ENCODE measurements at places on chromosomes 1 and 21.
A peak's percentile ranks its signal among the peaks of the same experiment; 100 is the strongest.

GRCh38 chr1:92843429-92844352, 11.9 kb downstream of the RPL5 start:
- DNase-seq: no peak

GRCh38 chr21:43354026-43354420, 72.9 kb downstream of the SIK1 start:
- no peak for DNase-seq

GRCh38 chr1:200959411-200959921, 64.0 kb downstream of the KIF21B start:
- DNase-seq: no peak

- no peak for DNase-seq
These were observed 19.6 kb upstream of the ERO1B start for GRCh38 chr1:236301080-236301957.

DNA sequence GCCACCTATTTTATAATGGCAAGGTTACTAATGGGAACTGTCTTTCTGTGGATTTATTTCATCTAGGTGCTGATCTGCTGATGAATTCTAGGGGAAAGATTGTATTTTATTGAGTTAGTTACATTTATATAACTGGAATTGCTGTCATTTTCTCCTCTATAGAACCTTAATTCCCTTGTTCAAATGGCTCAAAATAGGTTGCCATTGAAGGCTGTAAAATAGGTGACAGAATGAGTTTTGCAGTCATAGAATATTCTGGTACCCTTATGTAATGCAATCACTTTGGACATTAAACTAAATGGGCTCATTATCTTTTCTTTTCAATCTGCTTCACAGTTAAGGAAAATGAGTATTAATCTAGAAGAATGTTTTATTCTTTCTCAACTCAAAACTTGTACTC, 131.0 kb downstream of the CTH start:
- DNase-seq: no peak

GRCh38 chr1:10070206-10070605, 37.4 kb downstream of the UBE4B start:
- DNase-seq: no peak

- DNase-seq: no peak
These were observed 86.8 kb upstream of the ARHGAP29 start for GRCh38 chr1:94324178-94324544.

DNA sequence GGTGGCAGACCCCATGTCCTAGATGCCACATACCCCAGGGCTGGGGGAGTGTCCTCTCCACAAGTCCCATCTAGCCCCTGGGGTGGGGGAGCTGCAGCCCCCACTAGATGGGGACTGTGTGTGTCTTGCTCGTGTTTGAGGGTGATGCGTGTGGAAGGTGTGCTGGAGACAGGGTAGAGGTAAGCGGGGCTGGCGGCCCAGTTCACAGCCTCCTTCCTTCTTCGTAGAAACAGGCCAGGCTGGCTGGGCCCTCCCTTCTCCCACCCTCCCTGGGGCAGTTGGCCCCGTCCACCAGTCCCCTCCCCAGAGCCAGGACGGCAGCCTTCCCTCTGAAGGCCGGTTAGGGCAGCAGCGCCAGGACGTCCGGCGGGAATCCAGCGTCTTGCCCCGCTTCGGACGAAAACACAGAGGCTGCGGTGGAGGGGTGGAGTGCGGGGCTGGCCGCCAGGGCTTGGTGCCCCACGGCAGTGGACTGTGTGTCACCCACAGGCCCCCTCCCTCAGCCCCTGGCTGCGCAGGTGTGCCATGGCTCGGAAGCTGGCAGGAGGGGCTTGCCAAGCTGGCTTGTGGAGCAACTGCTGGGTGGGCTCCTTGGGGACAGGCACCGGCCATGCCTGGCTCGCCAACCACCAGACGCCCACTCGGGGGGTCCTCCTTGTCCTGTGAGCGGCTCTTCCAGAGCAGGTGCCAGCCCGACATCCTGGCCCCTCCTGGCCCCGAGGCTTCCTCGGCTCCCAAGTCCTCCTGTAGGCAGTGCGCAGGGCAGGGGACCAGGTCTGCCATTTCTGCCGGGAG, 3.6 kb downstream of the PRDM16 start:
- DNase-seq: no peak

GRCh38 chr1:70509996-70510876, 99.2 kb downstream of the CTH start:
- peak; percentile 18 for DNase-seq

DNA sequence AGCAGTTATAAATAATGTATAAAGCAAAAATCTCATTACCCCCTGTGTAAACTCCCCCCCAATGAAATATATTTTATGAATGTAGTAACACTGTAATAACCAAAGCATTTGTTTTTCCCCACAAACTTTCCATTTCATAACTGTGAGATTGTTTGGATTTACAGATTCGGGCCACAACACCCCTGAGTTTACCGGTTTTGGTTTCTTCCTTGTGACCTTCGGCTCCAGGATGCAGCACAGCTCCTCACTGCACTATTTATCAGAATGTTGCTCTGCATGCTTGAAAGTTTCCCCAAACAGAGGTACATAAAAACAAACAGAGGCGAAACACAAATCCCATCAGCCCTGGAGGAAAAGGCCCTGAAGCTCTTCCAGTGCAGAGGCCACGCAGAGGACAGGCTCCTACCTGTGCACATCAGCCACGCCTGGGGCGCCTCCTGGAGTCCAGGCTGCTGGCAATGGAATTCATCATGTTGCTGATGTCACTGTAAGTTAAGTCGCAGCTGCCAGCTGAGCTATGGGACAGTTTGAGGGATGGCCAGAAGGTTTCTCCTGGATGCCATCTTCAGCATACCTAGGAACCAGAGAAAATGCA, 122.0 kb downstream of the LMO4 start:
- DNase-seq: no peak

GRCh38 chr1:94922761-94923331, 4.1 kb downstream of the CNN3 start:
- no peak for DNase-seq

DNA sequence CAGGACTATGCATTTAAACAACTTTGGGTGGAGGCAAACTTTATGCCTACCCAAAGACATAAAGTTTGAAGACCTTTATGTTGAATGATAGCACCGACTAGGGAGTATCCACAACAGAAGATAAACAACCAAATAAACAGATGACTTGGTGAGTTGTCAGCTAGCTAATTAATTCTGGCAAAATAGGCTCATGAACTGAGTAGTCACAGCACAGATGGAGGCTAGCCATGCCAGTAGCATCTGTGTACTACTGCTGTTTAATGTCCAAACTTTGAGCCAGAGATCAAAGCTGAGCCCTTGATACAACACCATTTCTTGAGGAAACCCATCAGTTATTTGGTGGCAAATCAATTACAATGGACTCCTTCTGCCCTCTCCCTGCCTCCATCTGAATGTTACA, 40.3 kb upstream of the CCDC190 start:
- no peak for DNase-seq

- no peak for DNase-seq
These were observed 5.7 kb downstream of the DDAH1 start for GRCh38 chr1:85459290-85459689.

- DNase-seq: no peak
These were observed 259.8 kb upstream of the CAMK1G start for GRCh38 chr1:209323743-209324142.

GRCh38 chr21:45234127-45234526, 53.6 kb downstream of the POFUT2 start:
- no peak for DNase-seq

- peak; percentile 36 for DNase-seq
These were observed 5.8 kb downstream of the PERM1 start for GRCh38 chr1:975896-976683.

DNA sequence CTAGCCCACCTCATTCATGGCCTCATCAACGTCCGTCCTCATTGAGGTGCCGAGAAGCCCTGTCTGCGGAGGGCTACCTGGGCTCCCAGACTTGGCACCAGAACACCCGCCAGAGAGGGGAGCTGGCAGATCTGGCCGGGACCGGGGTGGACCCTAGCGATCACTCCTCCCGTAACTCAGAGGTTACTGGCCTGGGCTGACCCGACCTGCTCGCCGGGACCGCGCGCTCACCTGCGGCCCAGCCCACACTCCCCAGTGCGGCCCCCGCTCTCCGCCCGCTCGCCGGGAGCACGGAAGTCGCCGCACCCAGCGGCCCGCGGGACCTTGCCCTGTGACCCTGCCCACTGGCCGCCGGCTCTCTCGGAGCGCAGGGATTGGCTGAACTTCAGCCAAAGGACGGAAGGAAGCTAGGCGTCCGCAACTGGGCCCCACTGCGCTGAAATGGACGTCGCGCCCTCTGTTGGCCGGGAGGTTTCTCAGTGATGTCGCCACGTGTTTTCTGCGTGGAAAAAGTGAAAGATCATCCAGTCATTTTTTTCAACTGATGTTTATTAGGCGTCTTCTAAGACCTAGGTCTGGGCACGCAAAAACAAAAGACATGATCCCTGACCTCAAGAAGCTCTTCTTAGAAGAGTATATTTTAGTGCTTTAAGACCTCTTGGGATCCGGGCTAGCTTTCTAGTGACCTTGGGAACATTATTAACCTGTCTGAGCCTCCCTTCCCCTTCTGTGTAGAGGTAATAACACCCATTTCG, at the start of gene SMIM12:
Gene SMIM12, minus strand, starts transcription at position 304 of the 755 bp plus-strand sequence. CDS start 3,772 bp downstream, outside the sequence.
- peak; percentile 85 for DNase-seq

GRCh38 chr1:98761219-98761865, 99.8 kb downstream of the SNX7 start:
- DNase-seq: no peak

DNA sequence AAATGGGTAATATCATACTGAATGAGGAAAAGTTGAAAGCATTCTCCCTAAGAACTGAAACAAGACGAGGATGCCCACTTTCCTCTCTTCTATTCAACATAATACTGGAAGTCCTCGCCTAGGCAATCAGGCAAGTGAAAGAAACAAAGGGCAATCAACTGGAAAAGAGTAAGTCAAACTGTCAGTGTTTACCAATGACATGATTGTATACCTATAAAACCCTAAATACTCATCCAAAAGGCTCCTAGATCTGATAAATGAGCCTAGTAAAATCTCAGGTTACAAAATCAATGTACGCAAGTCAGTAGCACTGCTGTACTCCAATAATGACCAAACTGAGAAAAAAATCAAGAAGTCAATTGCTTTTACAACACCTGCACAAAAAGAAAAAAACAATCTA, 575.8 kb upstream of the PRMT6 start:
- DNase-seq: no peak

DNA sequence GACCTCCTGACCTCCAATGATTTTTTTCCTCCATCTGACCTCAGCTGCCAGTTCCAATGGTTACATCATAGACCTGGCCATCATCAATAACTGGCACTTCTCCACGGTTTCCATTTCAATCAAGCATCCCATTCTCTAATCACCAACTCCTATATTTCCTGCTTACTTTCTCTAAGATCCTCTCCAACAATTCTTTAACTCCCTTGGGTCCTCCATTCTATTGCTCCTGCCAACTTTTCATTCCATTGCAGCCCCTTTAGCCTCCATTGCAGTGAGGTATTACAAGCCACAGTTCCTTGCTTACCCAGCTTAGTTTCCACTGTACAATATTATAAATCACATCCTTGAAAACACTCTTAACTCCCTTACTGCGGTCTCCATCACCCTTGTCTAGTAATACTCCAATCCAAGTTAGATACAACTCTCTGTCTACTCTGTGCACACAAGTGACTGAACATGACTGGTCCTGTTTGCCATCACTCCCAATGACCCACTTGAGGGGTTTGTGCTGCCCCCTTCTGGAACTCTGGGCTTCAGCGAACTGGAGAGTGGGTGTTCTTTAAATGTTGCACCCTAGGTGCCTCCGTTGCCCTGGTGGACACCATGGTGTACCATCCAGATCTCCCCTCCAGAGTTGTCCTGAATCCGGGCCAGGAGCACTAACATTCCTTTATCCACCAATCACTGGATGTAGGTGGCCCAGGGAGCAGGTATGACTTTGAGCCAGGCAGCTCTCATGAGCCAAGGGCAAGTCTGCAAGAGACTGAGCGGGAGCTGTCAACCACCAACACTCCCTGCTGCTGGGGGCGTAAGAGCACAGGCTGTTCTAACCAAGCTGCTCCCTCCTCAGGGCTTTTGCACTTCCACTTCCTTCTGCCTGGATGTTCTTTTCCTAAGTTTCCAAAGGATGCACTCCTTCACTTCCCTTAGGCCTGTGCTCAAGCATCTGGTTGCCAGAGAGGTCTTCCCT, 3.7 kb upstream of the FNDC7 start:
- no peak for DNase-seq

GRCh38 chr21:42840411-42841155, 38.8 kb downstream of the WDR4 start:
- DNase-seq: no peak

DNA sequence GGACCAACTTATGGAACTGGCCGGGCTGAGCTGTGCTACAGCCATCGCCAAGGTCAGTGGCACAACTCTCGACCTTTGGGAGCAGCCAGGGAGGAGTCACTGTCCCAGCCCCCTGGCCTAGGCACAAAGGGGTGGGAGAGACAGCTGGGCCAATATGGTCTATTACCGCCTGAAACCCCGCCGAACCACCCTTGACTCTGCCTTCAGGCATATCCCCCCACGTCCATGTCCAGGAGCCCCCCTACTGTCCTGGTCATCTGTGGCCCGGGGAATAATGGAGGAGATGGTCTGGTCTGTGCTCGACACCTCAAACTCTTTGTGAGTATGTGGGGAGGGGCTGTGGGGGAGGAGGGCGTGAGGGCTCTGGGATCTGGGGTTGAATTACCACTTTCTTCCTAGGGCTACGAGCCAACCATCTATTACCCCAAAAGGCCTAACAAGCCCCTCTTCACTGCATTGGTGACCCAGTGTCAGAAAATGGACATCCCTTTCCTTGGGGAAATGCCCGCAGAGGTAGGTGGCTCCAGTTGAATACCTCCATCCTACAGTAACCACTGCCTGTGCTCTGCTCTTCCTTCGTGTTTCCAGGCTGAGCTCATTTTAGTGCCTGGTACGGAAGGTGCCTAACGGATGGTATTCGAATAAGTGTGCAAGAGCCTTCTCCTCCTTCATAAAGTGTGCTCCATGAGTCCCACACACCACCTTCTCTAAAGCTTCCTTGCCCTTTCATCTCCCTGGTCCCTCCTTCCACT, 758 bp downstream of the NAXE start:
- DNase-seq: no peak

- no peak for DNase-seq
These were observed 151.6 kb downstream of the DISC1 start for GRCh38 chr1:231778009-231778719.

GRCh38 chr1:2499986-2500596, 24.0 kb downstream of the PLCH2 start:
- no peak for DNase-seq

GRCh38 chr1:243923292-243924171, 73.5 kb upstream of the AKT3 start:
- no peak for DNase-seq

DNA sequence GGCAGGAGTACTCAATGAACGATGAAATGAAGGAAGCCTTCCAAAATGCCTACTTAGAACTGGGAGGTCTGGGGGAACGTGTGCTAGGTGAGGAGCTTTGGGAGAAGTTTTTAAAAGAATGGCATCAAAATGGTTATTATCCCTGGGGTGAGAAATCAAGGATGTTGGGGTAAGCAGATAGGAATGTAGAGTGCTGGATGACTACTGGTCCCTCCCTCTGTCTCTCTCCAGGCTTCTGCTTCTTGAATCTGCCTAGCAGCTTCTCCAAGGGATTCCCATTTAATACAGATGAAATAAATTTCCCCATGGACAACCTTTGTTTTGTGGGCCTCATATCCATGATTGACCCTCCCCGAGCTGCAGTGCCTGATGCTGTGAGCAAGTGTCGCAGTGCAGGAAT, 19.0 kb upstream of the CASQ1 start:
- DNase-seq: no peak

- no peak for DNase-seq
These were observed 7.1 kb downstream of the GLIS1 start for GRCh38 chr1:53731779-53732305.

Measured in GF-D8 (cell line).